Putamen (tissue), 1 donor: ENCODE measurements at places on chromosomes 3 and 15.

- no peak for DNase-seq
Measured at GRCh38 chr3:159669766-159670165, 318.9 kb upstream of the IL12A start.

DNA sequence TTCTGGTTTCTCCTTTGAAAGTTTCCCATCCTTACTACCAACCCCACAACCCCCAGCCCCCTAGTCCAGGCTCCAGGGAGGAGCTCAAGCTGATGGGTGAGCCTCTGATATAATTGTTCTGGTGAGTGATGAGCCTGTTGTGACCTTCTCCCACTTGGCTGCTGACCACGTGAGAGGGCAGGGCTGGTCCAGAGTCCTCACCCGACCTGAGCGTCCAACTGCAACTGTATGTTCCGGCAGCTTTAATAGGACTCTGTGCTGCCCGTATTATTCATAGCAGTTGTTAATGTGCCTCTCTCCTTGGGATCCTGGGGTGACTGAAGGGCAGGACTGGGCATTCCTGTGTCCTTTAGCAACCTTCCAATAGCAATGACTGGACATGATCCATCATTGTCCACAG is 56.2 kb downstream of the B3GNT5 start:
- DNase-seq: no peak

- no peak for DNase-seq
Measured at GRCh38 chr3:112109322-112109721, 23.1 kb downstream of the C3orf52 start.

DNA sequence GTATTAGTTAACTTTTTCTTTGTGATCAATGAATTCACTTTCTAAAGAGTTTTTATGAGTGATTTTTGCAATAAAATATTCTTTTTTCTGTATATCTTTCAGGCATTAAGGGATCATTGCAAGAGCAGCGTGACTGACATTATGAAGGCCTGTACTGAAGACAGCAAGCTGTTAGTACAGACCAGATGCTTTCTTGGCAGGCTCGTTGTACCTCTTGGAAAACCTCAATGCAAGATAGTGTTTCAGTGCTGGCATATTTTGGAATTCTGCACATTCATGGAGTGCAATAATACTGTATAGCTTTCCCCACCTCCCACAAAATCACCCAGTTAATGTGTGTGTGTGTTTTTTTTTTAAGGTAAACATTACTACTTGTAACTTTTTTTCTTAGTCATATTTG is 24.4 kb downstream of the SELENOT start:
- DNase-seq: no peak

GRCh38 chr3:112653209-112653871 is 12.4 kb upstream of the CCDC80 start:
- DNase-seq: no peak

DNA sequence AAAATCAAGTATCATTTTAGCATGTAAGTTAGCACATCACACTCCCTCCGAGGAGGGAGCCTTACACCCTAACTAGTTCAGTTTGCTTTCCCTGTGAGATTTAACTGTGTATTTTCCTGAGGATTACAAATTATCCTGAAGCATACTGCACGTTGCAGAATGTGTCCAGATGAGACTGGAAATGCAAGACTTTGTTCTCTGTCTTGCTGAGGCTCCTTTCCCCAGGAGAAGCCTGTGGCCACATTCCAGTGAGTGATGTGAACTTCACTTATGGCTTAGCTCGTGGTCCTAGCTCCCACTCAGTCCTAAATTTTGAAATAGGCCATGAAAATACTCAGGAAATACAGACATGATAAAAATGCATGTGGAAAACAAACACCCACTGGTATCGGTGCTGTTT is 23.7 kb downstream of the PDZRN3 start:
- no peak for DNase-seq

GRCh38 chr15:69612112-69612511 is 159.5 kb downstream of the RPLP1 start:
- no peak for DNase-seq

GRCh38 chr3:111534701-111535100 is 7.3 kb upstream of the CD96 start:
- DNase-seq: no peak

DNA sequence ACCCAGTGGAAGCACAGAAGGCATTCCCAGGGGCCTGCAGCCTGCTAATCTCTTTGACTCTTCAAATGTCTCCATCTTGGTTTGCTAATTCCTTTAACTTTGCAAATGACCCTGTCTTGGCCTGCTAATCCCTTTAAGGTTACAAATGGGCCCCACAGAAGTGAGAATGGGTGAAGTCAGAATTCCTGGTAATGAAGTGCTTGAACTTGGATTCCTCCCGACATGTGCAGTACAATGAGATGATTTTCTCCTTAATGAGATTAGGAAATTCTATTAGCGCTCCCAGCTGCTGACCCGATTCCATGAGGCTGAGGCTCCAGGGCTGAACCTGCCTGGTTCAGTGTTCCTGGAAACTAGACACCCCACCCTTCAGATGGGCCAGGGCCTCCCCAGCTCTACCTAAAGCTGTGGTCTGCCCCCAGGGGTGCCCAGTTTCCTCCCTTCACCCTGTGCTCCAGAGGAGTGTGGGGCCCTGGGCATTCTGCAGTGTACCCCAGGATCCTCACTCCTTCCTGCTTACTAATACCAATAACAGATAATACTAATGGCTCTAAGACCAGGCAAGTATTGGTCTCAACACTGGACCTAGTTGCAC is 47.4 kb downstream of the SCN5A start:
- DNase-seq: no peak

- DNase-seq: no peak
Measured at GRCh38 chr15:33757516-33758232, 210.6 kb upstream of the CHRM5 start.

DNA sequence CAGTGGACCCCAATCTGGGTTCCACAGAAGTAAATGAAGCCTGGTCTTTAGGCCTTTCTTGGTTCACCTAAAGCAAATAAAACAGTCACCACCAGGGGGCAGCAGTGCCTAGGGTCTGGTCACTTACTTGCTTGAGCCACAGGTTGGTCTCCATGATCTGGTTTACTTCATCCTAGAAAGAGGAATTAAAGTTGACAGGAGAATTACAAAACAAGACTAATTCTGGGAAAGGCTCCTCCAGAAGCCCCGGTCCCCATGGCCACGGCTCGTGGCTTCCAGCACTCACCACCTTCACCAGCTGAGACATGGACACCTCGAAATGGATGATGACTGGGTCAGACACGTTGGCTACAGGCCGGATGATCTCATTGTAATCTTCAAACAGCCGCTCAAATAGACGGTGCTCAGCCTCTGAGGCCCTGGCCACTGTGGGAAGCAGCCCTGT is 2.3 kb downstream of the CHRNA3 start:
- peak; percentile 58 for DNase-seq

DNA sequence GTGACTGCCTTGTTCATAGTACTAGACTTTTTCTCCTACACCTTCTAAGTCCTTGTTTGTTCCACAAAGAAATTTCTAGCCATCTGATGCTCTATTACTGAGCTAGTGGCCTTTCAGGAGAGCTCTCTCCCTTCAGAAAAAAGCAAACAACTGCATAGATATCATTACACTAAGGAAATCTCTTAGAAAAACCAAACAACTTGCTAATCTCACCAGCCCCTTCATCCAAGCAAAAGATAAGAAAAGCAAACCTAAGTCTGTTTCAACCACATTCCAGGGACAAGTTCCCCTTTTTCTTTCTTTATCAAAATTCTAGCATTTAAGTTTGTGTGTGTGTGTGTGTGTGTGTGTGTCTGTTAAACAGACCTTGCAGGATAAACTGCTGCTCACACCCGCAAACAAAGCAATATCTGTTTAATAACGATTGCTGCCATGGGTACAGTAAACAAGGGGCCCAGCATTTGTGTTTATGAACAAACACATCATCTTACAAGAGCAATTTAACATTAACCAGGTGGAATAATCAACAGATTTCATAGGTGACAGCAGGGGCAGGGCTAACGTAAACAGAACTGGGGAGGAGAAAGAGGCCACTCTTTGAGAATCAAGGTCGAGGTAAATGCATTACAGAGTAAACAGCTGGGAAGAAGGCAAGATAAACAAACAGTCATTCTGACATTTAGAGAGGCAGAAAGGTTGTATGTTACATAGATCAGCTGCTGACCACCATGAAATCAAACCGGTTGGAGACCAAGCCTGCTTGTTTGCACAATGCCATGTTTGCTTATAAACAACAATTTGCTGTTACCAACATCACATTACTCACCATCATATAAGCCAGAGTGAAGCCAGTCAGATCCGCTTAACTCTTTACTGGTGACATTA is 375.1 kb downstream of the FOXP1 start:
- DNase-seq: no peak
